ENCODE measurements at places on chromosomes 12 and 14.

DNA sequence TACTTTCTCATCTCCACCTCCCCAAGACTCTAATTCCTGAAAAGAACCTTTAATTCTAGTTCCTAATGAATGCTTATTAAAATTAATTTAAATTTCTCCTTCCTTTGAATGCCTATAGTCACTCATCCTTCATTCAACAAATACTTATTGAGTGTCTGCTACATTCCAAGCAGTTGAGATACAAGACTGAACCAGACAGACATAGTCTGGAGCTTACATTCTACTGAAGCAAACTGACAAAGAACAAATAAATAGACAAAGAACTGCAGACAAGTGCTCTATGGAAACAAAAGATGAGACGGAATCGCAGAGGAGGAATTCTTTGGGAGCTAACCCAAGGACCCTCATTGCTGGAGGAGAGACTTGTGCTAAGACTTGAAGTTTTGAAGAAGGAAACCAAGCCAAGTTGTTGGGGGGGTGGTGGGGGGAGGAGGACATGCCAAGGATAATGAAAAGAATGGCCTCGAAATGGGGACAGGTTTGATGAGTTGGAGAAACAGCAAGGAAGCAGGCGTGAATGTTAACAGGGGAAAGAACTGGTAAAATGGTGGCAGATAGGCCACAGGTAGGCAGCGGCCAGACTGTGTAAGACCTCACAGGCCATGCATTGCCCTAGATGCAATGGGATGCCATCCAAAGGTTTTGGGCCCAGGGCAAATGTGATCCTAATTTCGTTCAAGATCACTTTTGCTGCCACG, 9.7 kb upstream of the TDG start:
- DNase-seq, result no peak

- DNase-seq, result no peak
Observed at GRCh38 chr12:40325349-40325960, 100.7 kb downstream of the LRRK2 start.

DNA sequence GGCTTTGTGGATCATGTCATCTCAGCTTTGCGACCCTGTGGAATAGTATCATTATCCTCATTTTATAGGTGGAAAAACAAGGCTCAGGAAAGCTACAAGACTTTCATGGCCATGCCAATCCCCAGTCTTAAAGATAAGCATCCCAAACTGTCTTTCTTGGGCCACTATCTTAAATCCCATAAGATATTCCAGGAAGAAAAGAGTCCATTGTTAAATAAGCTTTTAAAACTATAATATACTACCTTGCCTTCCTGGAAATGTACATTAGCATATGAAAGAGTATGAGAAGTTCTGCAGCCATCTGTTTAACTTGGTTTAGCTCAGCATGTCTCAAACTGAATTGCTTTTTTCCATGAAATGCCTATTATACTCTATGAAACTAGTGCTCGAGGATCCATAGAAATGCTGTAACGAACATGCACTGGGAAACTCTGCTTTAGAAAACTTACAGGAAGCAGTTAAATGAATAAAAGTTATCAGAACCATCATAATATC, 77.1 kb downstream of the B4GALNT3 start:
- DNase-seq, result no peak

GRCh38 chr12:65532764-65533163, 254.3 kb downstream of the MSRB3 start:
- no peak for DNase-seq

DNA sequence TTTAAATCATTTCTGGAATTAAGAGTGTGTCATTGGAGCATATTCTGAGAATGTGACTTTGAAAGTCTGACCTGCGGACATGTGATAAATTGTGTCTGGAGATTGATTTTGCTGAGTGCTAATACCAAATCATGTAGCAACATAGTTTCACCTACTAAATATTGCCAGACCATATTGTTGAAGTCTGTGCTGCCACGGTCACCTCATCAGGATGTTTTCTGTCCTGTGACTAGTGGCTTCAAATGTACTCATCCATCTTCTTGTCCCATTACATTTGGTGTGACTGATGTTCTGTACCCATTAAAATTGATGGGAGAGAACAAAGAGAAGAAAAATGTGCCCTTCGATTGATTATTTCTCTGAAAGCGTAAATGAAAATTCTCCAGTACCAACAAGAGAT, 265.3 kb downstream of the PDZRN4 start:
- DNase-seq, result no peak

- DNase-seq, result no peak
Observed at GRCh38 chr12:98701166-98701565, 56.1 kb downstream of the APAF1 start.

- no peak for DNase-seq
Observed at GRCh38 chr12:116459011-116459875, 99.9 kb upstream of the MAP1LC3B2 start.

GRCh38 chr14:101547961-101548669, 13.2 kb upstream of the DIO3 start:
- DNase-seq, result no peak

- DNase-seq, result no peak
Observed at GRCh38 chr12:3913278-3913677, 40.1 kb upstream of the PARP11 start.

- no peak for DNase-seq
Observed at GRCh38 chr12:39989501-39989900, 116.4 kb downstream of the SLC2A13 start.

DNA sequence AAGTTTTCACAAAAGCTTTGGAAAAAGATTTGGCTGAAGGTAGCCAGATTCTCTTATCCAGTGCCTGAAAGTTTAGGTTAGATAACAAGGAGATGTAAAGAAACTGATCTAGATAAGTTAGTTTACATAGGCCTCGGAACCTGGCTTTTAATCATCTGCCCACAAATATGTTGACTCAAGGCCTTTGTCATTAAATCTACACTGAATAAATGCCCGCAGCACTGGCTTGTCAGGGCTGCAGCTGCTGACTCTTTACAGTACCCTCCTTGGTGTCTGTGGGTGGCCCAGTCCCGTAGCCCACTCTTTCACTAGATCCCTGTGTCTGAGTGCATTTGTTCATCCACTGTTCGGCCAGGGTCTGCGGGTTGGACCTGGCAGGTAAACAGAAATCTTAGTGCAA, 58.0 kb downstream of the TMEM116 start:
- DNase-seq, result no peak

DNA sequence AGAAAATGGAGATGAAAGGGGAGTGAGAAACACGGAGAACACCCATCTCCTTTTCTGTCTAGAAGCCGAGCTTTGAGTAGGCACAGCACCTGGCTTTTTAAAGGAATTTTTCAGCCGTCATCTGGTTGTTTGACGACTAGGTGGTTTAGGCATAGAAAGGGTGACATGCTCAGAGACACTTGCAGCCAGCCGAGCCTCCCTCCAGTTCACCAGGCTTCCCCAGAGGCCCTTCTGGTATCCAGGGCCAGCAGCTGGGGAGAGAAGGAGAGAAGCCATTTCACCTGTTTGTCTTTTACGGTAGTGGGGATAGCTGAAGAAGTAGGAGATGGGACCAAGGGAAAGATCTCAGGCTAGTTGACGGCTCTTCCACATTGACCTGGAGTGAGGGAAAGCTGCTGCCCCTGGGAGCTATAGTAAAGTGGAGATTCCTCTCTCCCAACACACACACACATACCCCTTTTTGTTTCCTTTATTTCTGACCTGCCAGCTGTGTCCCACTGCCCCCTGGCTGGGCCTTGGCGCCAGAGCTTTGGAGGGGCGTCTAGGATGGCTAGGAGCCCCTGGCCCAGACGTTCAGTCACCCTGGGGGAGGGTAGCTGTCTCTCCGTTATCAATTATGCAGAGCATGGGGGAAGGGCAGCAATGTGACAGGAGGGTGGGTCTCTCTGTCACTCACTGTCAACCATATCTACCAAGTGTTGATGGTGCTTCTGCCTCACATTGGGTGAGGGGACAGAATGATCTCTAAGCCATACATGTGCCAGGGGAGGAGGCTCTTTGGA, 5.5 kb downstream of the MAP3K12 start:
- DNase-seq, result no peak

DNA sequence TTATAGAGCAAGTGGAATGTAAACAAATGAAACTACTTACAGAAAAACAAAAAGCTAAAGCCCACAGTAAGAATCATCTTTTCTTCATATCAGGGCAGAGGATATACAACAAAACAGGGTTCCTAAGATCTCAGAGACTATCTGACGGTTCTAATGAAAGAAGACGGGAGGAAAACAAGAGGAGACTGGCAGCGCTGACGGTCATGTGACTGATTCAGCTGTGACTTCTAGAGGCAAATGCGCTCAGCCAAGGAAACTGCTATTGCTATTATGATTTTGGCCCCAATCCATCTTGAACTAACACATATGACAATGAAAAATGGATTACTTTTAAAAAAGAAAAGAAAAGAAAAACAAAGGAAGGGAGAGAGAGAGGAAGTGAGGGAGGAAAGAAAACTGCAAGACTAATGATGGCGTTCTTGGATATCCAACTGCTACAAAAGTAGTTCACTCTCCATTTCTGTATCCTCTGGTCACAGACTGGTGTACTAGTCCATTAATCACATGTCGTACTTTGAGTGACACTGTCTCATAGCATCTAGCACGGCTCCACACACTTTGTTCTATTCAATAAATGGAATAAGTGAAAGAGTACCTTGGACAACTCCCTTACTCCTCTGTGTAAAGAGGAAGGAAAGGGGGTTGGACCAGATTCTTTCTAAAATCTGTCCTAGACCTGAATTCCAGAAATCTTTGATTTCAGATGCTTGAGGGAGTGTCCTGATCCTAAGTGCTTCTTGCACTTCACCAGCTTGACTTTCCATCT, 119.3 kb downstream of the DAD1 start:
- no peak for DNase-seq

DNA sequence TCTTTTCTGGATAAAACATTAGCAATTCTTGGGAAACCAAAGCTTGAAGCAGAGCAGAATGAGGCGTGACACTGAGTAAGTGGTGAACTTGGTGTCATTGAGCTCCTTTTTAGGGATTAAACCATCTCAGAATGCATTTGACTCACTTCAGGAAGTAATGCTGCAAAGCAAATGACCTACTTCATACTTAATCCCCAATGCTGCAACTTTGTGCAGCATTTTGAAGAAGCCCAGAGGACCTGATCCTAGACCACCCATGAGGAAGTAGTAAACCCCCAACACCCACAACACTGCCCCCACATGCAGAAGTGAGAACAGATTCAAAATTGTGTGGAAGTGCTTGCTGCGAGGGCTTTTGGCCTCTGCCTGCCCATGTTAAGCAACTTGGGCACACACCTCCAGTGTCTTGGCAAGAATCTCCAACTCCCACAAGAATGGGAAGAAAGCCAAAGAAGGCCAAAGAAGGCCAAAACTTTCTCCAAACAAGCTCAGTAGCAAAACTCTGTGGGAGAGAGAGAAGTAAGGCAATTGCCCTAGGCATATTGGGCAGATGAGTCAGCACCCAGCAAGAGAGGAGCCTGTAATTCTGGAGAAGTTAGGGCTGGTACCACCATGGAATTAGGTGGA, 69.2 kb upstream of the ETV6 start:
- no peak for DNase-seq

GRCh38 chr14:88143810-88144209, 138.9 kb downstream of the GPR65 start:
- DNase-seq, result no peak

DNA sequence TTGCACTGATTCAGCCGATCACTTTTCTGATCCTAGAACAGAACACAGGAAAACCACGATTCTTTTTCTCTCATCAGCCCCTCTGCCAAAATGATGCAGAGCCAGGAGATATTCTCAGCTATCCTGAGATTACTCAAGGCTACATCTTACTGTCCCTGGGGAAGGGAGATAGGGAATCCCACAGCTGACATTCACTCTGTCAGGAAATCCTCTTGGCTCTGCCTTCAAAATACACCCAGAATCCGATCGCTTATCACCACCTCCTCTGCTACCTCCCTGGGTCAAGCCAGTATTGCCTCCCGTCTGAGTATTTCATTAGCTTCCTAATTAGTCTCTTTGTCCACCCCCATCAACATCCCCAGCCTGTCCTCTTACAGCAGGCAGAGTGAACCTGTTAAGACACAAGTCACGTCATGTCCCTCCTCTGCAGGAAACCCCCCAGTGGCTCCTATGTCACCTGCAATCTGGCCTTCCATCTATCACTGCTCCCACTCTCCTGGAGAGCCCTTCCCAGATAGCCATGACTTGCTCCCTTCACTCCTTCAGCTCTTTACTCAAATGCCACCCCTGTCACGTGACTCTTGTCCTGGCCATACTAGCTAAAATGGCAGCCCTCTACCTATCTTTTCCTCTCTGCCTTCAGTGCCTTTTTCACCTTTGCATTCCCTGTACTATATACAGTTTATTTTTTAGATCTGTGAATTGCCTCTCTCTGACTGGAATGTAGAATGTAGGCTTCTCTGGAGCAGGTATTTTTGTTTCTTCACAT, 70.3 kb downstream of the GALNT4 start:
- DNase-seq, result no peak

GRCh38 chr12:41254004-41254914, 66.1 kb downstream of the PDZRN4 start:
- DNase-seq, result no peak

DNA sequence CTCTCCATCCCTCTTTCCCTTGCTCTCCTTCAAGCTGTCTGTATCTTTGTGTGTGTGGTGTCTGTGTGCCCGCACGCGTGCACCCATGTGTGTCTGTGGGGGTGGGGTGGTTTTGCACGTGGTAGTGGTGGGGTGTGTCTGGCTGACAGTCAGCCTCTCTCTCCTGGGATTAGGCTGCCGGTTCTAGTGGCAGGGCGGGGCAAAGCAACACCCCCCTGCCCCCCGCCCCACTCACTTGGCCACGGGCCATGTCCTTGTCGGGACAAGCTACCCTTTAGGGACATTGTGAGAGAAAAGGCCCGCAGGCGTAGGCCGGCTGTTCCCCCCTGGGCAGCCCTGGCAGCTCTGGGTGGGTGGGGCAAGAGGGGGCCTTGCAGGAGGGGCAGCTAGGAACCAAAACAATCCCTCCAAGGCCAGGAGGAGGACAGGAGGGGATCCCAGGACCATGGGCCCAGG, 182.6 kb downstream of the ALG10 start:
- DNase-seq, result no peak

GRCh38 chr12:16828891-16829290, 222.9 kb upstream of the LMO3 start:
- no peak for DNase-seq

DNA sequence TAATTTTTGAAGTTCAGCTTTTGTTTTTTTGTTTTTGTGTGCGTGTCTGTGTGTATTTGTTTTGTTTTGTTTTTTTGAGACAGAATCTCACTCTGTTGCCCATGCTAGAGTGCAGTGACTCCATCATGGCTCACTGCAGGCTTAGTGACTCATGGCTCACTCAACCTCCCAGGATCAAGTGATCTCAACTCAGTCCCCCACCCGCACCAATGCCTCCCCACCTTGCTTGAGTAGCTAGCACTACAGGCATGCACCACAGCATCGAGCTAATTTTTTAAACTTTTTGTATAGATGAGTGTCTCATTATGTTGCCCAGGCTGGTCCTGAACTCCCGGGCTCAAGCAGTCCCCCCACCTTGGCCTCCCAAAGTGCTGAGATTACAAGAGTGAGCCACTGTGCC, 981.4 kb downstream of the BCL11B start:
- no peak for DNase-seq

DNA sequence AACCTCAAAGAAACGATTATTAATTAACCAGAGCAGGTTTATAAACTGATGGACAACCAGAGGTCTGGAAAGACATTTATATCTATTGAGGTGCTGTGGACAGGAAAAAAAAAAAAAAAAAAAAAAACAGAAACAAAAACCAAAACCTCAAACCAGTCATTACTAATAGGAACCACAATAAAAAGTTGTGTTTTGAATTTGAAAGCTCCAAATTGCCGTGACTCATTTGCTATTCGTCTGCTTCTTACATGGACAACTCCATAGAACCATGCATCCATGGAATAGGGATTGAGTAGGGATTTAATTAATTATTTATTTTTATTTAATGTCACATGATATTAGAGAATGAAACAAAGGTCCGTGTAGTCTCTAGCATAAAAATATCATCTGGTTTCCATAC, 134.1 kb upstream of the SSTR1 start:
- no peak for DNase-seq

GRCh38 chr14:89473989-89474388, 57.0 kb upstream of the FOXN3 start:
- DNase-seq, result no peak
